Activated T-cell treated with anti-CD3 and anti-CD28 coated beads, Interleukin-2, amount 50 U/mL, for 48 hours (primary cell): ENCODE measurements at places on chromosomes 3 and 15.

- no peak for DNase-seq
These were observed 3.7 kb downstream of the KPNA1 start for GRCh38 chr3:122510878-122511535.

- no peak for DNase-seq
These were observed 26.1 kb downstream of the PTH1R start for GRCh38 chr3:46903341-46904302.

GRCh38 chr3:131794766-131795388 lies 239.9 kb downstream of the CPNE4 start:
- no peak for DNase-seq

DNA sequence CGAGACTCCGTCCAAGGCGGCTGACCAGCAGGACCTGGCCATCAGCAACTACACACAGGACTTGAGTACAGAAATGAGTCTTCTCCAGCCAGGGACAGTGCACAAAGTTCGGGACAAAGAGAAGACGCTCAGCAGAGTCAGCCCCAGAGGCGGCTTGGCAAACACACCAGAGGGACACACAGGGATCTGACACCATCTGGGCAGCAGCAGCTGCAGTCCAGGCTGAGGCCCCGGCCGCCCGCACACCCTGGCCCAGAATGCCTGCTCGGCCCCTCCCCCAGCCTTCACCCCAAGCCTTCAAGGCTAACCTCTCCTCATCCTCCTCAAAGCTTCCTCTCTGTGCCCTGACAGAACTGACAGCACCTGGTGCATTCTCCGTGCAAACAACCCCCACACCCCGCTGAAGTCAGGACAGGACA lies 61.1 kb downstream of the XXYLT1 start:
- DNase-seq, result no peak

DNA sequence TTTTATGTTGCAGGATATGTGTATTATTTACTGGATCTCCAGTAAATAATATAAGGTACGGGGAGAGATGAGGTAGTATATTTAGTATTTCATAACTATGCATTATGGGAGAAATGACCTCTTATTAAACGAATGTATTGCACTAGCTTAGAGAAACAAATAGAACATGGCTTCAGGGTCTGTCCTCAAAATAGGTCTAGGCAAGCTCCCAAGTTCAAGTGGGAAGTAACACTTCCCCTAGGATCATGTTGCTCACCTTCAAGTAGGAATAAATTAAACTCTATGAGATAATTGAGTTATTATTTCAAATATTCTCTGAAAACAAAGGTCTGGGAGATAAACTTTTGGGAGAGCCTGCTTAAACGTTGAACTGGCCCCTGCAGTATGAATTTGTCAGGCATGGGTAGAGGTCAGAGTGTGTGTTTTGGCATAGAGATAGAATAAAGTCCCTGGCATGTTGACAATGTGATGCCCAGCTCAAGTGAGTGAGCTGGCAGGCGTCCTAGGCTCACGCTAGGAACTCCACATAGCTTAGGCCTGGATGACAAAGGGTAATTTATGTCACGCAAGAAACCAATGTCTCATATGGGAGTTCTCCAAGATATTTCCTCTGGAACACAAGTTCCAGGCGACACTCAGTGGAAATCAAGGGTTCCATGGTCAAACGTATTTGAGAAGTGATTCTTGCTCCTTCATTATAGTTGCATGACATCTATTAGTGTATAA lies 236.8 kb downstream of the CACNA2D3 start:
- no peak for DNase-seq

- peak; percentile 88 for DNase-seq
These were observed at the start of gene CCDC71 for GRCh38 chr3:49165771-49166751. CCDC71 (minus strand) TSS chr3:49166331; CDS start chr3:49164208, 2,123 bp downstream.

DNA sequence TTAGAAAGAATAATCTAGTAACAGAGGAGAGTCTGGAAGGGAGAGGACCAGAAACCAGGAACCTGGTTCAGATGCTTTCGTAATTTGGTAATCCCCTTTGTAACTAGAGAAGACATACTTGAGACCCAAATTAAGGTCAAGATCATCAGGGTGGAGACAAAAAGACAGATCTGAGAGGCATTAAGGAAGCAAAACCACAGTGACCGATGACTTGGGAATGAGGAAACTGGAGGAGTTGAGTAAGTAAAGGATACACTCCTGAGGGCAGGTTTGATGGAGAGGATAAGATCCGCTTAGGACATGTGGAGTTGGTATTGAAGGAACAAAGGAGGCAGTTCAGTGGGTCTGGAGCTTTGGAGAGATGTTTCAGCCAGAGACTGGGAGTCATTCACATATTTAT lies 23.6 kb upstream of the BCL2A1 start:
- no peak for DNase-seq

DNA sequence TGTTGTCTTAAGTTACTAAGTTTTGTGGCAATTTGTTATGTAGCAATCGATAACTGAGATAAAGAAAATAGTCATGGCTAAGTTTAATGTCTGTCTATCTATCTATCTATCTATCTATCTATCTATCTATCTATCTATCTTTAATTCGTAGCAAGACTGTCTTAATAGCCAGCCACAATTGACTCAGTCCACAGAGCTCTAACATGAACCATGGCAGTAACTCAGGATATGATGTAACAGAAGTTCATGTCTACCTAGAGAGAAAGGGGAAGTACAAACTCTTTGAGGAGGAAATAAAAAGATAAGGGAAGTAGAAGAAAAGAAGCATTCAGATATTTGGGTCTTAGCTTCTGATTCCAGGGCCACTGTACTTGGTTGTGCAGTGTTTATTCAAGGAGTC lies 61.5 kb upstream of the FNDC3B start:
- DNase-seq, result no peak

GRCh38 chr15:44633603-44634002 lies 29.9 kb downstream of the SPG11 start:
- no peak for DNase-seq

GRCh38 chr3:32850636-32851035 lies 32.8 kb downstream of the TRIM71 start:
- DNase-seq, result no peak

DNA sequence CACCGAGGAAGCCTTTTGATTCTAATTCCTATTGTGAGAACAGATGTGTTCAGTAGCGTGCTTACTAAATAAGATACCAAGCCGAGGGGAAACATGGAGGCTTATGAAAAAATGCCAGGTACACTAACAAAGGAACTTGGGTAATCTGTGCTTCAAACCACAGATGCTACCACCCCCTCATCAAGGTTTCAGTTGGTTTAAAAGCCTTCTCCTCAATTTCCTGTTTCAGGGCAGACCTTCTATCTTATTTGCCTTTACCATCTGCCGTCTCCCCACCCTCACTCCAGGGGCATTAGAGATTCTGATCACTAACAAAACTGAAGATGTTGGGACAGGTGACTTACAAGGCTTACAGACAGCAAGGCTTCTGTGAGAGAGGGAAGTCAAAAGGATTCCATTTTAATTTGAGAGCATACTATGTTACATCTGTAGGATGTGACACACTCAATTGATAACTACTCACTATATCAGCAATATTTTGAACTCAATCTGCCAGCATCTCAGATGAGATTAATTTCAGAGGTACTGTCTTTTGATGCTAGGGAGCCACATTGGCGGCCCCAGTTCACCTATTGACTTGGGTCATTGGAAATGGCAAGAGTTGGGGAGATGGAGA lies 60.6 kb upstream of the PLCL2 start:
- DNase-seq, result peak; percentile 43

DNA sequence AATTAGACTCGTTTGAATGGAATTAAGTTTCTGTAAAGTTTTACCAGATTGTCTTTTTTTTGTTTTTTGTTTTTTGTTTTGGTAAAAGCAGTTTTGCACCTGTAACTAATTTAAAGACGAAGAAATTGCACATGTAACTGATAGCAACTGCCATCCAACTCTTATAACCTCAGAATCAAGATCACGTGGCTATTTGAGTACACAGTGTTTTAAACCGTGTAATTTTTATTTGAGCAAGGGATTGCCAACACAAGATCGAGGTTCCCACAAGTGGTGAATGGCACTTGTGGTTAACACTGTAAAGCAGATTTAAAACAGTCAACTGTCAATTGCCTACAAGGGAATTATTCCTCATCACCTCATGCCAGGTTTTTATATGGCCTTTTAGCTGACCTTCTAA lies 67.3 kb downstream of the PPARG start:
- DNase-seq, result no peak

DNA sequence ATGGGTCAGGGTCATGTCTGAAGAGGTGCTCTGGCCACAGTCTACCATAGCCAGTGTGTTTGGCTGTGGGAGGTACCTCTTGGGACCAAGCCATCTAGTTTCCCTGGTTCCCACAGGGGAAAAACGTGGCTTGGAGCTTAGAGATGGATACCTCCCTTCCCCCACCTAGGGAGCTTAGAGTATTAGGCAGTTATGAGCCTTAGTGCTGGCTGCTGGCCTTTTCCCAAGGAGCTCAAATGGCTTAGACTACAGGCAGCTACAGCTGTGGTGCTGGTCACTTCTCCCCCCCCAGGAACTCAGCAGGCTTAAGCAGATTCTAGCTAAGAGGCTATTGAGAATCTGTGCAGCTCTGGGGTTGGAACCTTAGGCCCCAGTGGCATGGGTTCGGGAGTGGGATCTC lies 591.2 kb downstream of the NSUN3 start:
- DNase-seq, result no peak

- DNase-seq, result no peak
These were observed 37.7 kb downstream of the CHDH start for GRCh38 chr3:53808496-53808895.

GRCh38 chr15:66308531-66308930 lies 15.2 kb downstream of the DIS3L start:
- no peak for DNase-seq

DNA sequence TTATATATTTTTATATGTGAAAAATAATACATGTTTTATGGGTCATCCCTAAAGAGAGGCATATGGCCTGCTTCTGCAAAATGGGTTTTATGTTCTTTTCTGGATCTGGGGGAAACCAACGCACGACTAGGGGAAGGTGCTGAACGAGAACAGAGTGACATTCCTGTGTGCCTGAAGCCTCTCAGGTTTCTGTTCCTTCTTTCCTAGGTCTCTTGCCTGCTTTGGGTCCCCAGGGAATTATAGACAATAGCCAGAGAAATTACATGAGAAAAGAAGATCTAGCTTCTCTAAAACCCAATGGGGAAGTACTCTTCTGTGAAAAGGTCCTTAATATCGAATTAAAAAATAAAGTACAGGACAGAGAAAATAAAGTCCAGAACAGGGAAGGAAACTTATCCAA lies 66.5 kb downstream of the IGSF11 start:
- no peak for DNase-seq

DNA sequence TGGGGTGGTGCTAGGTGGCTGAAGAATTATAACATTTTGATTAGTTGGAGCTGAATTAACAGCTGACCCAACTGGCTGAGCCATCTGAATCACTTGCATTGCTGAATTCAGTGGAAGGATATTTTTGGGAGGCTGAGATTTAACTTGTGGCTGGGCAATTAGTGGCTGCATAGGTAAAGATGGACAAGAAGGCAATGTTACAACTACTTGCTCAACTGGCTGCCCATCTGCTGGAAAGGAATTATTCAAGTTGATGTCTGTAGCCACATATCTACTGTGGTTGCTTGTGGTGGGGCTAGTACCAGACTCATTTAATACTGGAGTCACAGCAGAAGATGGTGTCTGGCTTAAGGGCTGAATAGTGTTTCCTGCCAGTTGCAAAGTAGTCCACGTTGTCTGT lies 36.4 kb downstream of the USF3 start:
- DNase-seq, result no peak

DNA sequence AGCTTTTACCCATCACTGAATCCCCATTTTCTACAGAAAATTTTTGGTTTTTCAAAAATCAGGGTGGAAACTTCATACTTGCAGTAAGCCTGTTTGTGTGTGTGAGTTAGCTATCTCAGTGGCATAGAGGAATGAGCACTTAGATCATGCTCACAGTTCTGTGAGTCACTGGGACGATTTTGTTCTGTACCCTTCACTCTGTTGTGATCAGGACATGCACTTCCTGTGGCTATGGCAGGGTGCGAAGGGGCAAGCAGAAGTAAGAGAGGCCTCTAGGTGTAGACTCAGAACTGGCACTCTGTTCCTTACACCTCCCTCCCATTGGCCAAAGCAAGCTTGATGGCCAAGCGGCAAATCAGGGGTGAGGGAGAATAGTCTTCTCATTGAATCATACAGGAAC lies 11.6 kb downstream of the NIPA2 start:
- DNase-seq, result no peak

- DNase-seq, result peak; percentile 48
These were observed 748 bp downstream of the MRPS25 start for GRCh38 chr3:15064299-15064834.

DNA sequence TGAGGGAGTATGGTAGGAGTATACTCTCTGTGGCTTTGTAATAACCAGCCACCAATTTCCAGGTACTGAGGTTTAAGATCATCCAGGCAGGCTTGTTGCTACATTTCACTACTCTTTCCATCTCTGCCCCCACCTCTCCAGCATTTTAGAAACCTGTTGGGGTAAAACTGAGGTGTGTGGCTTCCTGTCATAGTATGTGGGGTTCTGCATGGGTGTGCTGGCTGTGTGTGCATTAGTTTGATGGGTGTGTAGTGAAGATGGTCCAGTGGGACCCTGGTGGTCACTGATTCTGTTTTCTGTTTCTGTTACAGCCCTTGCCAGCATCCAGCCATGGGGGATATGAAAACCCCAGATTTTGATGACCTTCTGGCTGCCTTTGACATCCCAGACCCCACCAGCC lies 34.0 kb downstream of the ZNF592 start:
- no peak for DNase-seq

DNA sequence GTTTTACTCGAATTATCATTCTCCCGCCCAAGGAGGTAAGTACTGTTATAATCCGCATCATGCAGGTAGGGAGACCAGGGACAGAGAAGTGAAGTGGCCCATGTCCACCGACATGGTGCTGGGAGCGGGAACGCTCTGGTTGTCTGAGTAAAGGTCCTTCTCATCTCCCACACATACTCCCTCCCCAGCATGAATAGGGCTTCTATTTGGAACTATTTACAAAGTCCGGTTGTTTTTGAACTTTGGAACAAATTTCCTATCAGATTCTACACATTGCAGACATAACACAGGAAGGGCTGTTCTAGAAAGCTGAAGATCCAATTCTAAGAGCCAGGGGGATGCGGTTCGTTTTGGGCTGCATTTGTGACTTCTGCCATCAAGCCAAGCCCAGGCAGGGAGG lies 94.8 kb upstream of the TLE3 start:
- DNase-seq, result no peak

- no peak for DNase-seq
These were observed 283.1 kb upstream of the NR2F2 start for GRCh38 chr15:96047255-96047931.

DNA sequence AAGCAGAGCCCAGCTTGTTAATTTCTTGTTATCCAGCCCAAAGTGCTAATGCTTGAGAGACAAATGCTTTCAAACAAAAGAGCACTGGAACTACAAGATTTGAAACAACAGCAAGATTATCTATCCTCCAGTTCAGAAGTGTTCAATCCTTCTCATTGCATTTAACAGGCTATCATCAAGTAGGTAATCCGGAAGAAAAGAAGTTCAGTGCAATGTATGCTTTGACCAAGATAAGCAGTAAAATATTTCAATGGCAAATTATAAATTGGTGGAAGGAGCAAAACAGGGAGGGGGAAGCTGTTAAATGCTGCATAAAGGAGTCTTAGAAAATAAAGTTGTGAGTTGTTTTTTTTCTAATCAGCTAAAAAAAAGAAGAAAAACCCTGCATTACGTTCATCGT lies 8.8 kb downstream of the LRIG1 start:
- no peak for DNase-seq
